Subcutaneous preadipocyte (primary cell): ENCODE measurements at places on chromosomes 2 and 18. TPM values are rescaled to one million over a fixed set of nuclear protein-coding genes. Genes with fewer than 3 reads are reported as not detected.

SGPP2 gene
- total RNA-seq: not detected in 2 replicates

FHOD3 gene
- total RNA-seq: 1.1 and 1.6 TPM in 2 replicates

SERPINB13 gene
- total RNA-seq: not detected in 2 replicates

ARL4C gene
- 5.5 and 7.3 TPM in 2 replicates for total RNA-seq

INPP1 gene
- total RNA-seq: 10.7 and 15.8 TPM in 2 replicates

PLCD4 gene
- 2.2 and 2.6 TPM in 2 replicates for total RNA-seq

FBLN7 gene
- 1.8 and 2.5 TPM in 2 replicates for total RNA-seq

ANKRD23 gene
- 1.4 and 2.6 TPM in 2 replicates for total RNA-seq

CFC1 gene
- not detected in 2 replicates for total RNA-seq

DOK1 gene
- 14.7 and 15.6 TPM in 2 replicates for total RNA-seq

BOK gene
- total RNA-seq: 11.4 and 13.7 TPM in 2 replicates

CAMKMT gene
- 9.6 and 10.8 TPM in 2 replicates for total RNA-seq

TMEM169 gene
- 0.37 TPM in 1 of 2 replicates, not detected in the other for total RNA-seq

CDH20 gene
- total RNA-seq: under 0.01 and 0.20 TPM in 2 replicates

SOCS6 gene
- 26.1 and 50.6 TPM in 2 replicates for total RNA-seq

ACTR3 gene
- 176 and 216 TPM in 2 replicates for total RNA-seq

EFR3B gene
- total RNA-seq: 0.37 and 0.39 TPM in 2 replicates

GCG gene
- total RNA-seq: not detected in 2 replicates

ERICH2 gene
- total RNA-seq: not detected in 2 replicates

EPB41L3 gene
- total RNA-seq: 130 and 139 TPM in 2 replicates

ARHGAP15 gene
- total RNA-seq: not detected in 2 replicates

RNF25 gene
- 29.8 and 39.3 TPM in 2 replicates for total RNA-seq

CIB4 gene
- total RNA-seq: not detected in 2 replicates

CYS1 gene
- 0.20 and 0.37 TPM in 2 replicates for total RNA-seq

TDRD15 gene
- not detected in 2 replicates for total RNA-seq

MATN3 gene
- total RNA-seq: 0.39 and 0.73 TPM in 2 replicates

DYNAP gene
- total RNA-seq: 0.20 TPM in 1 of 2 replicates, not detected in the other

SALL3 gene
- not detected in 2 replicates for total RNA-seq

MC5R gene
- total RNA-seq: not detected in 2 replicates

ONECUT2 gene
- total RNA-seq: under 0.01 TPM in 2 replicates

IKZF2 gene
- total RNA-seq: 5.5 and 7.0 TPM in 2 replicates

SNORC gene
- 0.73 and 0.98 TPM in 2 replicates for total RNA-seq

RPRD1A gene
- total RNA-seq: 30.1 and 45.9 TPM in 2 replicates

RGPD3 gene
- under 0.01 and 0.20 TPM in 2 replicates for total RNA-seq

DLGAP1 gene
- 0.39 and 1.5 TPM in 2 replicates for total RNA-seq

SERPINB10 gene
- 0.20 TPM in 1 of 2 replicates, not detected in the other for total RNA-seq

CYTIP gene
- not detected in 2 replicates for total RNA-seq

POMC gene
- 0.73 and 0.98 TPM in 2 replicates for total RNA-seq

REEP1 gene
- under 0.01 and 0.20 TPM in 2 replicates for total RNA-seq

CGREF1 gene
- total RNA-seq: 7.2 and 14.3 TPM in 2 replicates

SLC4A3 gene
- total RNA-seq: 0.98 and 2.9 TPM in 2 replicates

LOXHD1 gene
- total RNA-seq: not detected in 2 replicates

NFE2L2 gene
- 46.1 and 60.6 TPM in 2 replicates for total RNA-seq

ACTG2 gene
- 0.73 TPM in 1 of 2 replicates, not detected in the other for total RNA-seq

VAPA gene
- total RNA-seq: 193 and 211 TPM in 2 replicates

MGAT5 gene
- total RNA-seq: 18.0 and 39.7 TPM in 2 replicates

GALNT14 gene
- 0.98 and 1.1 TPM in 2 replicates for total RNA-seq

MC4R gene
- not detected in 2 replicates for total RNA-seq

ARHGAP28 gene
- 9.4 and 10.7 TPM in 2 replicates for total RNA-seq

RAB6D gene
- total RNA-seq: under 0.01 TPM in 1 of 2 replicates, not detected in the other

LNPK gene
- 30.3 and 34.5 TPM in 2 replicates for total RNA-seq

APOB gene
- under 0.01 TPM in 2 replicates for total RNA-seq

CCDC178 gene
- not detected in 2 replicates for total RNA-seq

ATIC gene
- 28.7 and 33.2 TPM in 2 replicates for total RNA-seq
